ENCODE measurements at places on chromosomes 11 and 22. TPM values are rescaled to one million over a fixed set of nuclear protein-coding genes. Genes with fewer than 3 reads are reported as not detected.

The PTPN5 gene
- total RNA-seq = not detected

The MYRF gene
- total RNA-seq = 1.1 TPM

The TBX1 gene
- total RNA-seq = not detected

The MMP13 gene
- not detected for total RNA-seq
